Stimulated activated CD8-positive, alpha-beta memory T cell treated with anti-CD3 and anti-CD28 coated beads, Interleukin-4, amount 100 ng/mL, for 1 hour (primary cell): ENCODE measurements at places on chromosomes 3 and 15.

- DNase-seq: no peak
Measured at GRCh38 chr3:24595796-24596195, 101.1 kb upstream of the THRB start.

DNA sequence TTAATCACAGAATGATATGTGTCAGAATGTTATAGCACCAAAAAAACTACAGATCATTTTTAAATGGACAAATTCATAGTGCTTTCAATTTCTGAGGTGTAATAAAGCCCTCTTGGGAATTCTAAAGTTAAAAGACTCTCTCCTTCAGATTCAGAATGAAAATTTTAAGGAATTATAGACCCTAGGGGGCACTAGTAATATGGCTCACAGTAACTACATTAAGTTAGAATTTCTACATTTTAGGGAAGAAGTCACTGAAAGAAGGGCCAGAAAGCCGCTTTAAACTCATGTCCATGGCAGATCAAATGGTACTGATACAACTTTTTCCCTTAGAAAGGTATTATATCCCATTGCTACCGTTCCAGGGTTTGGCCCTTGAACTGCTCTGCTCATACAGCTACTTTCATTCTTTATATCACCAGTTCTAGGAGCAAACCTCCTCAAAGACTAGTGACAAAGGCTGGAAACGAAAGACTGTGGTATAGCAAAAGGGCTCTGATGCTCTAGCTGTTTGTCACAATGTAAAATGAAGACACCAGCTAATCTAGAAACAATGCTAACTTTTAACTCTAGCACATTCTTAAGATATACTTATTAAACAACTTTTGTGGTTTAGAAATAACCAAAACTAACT is 18.1 kb downstream of the DAZL start:
- DNase-seq: no peak

DNA sequence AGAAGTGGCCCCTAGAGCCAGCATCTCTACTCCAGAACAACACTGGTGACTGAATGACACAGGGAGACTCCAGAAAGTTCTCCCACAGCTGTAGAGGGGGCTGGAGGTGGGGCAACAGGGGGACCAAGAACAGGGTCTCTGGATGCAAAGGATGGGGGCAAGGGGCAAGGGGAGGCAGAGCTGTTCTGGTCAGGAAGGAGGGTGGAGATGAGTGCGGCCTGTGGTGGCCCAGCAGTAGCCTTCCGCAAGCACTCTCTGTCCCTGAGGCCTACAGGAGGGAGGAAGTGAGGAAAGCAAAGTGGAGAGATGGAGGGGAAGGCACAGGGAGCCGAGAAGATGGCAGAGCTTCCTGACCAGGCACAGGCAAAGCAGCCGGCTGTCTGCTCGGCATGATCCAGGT is 56.5 kb downstream of the HOMER2 start:
- no peak for DNase-seq

DNA sequence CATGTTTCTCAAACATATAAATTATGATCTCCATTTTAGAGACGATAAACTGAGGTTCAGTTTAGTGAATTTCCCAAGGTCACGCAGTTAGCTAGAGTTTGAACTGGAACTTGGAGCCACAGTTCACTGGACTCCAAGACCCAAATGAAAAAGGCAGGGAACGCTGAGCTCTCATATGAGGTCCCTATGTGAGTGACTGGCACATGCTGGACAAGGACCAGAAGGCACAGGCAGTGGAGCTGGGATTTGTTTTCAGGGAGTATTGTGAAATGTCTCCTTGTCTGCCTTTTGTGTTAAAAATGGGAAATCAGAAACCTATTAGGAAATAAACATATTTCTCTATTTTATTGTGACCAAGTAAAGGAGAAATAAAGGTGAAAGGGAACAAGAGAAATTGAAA is 63.5 kb downstream of the MESD start:
- DNase-seq: no peak

- no peak for DNase-seq
Measured at GRCh38 chr15:51379390-51379789, 37.9 kb downstream of the GLDN start.
